ENCODE measurements at places on chromosomes 2 and 18.

- DNase-seq = no peak
These were observed 1.6 kb downstream of the PLCL1 start for GRCh38 chr2:197805715-197806633.

DNA sequence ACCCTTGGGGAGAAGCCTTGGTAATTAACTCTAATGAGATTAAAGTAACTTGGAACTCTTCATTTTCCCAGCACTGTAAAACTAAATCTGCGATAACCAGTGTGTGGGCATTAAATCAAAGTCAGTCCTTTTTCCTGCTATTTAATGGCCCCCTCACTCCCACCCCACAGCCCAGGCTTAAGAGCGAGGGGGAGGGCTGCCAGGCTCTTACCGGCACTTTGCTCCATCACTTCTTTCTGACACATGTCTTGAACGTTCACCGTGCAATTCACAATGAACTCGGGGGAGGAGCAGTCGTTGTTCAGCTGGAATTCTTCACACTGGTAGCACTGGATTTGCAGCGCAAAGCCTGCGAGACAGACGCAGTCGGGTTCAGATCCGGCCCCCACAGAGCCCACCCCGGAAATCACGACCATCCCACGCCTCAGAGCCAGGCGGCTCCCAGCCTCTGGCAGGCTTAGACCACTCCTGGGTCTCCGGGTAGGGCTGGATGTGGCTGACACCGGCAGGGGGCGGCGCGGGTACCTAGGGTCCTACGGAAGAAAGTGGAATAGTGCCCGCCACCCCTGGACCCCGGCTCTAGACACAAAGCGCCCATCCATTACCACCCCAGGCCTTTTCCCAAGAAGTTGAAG is 1.7 kb downstream of the LYPD1 start:
- DNase-seq = no peak

GRCh38 chr2:147463881-147464520 is 380.8 kb upstream of the ACVR2A start:
- DNase-seq = no peak

- DNase-seq = no peak
These were observed 93.5 kb upstream of the OTOS start for GRCh38 chr2:240233885-240234502.

- DNase-seq = no peak
These were observed 554.4 kb upstream of the MEX3C start for GRCh38 chr18:51751901-51752300.

- DNase-seq = no peak
These were observed 116.7 kb upstream of the COPS8 start for GRCh38 chr2:236968880-236969534.

All from GM13977 (cell line).